ENCODE measurements at places on chromosomes 16 and 17.

- no peak for DNase-seq
These were observed 11.0 kb upstream of the SEC14L1 start for GRCh38 chr17:77129568-77130301.

GRCh38 chr16:57256601-57257395 is 11.7 kb downstream of the ARL2BP start:
- no peak for DNase-seq

GRCh38 chr17:79463421-79464317 is 147.2 kb downstream of the RBFOX3 start:
- DNase-seq = no peak

- no peak for DNase-seq
These were observed 27.1 kb upstream of the CRYBA1 start for GRCh38 chr17:29219378-29220047.

- DNase-seq = no peak
These were observed 114.0 kb downstream of the ZNF778 start for GRCh38 chr16:89331371-89332109.

GRCh38 chr17:45371414-45372324 is 54.8 kb upstream of the MAP3K14 start:
- DNase-seq = no peak

DNA sequence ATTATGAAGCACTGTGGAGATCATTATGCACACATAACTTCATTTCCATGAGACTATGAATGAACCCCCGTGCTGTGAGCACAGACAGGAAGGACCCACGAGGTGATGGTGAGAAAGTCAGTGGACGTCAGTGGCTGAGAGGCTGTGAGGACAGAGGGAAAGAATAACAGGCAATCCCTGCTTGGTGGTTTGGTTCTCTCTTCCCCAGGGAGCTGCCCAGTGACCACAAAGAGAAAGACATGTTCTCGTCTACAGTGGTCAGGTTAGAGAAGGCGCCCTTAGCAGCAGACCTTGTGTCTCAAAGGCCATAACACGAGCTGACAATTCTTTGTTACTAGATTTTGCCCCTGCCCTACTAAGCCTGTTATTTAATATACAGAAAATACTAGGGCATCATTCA is 609.2 kb downstream of the TOX3 start:
- no peak for DNase-seq

DNA sequence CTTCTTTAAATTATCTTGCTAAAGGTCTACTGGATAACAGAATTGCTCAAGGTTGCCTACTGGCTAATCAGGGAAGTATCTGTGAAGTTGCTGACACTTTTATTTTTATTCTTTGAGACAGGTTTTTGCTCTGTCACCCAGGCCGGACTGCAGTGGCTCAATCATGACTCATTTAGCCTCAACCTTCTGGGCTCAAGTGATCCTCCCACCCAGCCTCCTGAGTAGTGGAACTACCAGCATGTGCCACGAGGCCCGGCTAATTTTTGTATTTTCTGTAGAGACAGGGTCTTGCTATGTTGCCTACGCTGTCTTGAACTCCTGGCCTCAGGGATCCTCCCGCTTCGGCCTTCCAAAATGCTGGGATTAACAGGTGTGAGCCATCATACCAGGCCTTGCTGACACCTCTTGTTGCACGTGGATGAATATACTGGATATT is 43.1 kb downstream of the GLG1 start:
- no peak for DNase-seq

DNA sequence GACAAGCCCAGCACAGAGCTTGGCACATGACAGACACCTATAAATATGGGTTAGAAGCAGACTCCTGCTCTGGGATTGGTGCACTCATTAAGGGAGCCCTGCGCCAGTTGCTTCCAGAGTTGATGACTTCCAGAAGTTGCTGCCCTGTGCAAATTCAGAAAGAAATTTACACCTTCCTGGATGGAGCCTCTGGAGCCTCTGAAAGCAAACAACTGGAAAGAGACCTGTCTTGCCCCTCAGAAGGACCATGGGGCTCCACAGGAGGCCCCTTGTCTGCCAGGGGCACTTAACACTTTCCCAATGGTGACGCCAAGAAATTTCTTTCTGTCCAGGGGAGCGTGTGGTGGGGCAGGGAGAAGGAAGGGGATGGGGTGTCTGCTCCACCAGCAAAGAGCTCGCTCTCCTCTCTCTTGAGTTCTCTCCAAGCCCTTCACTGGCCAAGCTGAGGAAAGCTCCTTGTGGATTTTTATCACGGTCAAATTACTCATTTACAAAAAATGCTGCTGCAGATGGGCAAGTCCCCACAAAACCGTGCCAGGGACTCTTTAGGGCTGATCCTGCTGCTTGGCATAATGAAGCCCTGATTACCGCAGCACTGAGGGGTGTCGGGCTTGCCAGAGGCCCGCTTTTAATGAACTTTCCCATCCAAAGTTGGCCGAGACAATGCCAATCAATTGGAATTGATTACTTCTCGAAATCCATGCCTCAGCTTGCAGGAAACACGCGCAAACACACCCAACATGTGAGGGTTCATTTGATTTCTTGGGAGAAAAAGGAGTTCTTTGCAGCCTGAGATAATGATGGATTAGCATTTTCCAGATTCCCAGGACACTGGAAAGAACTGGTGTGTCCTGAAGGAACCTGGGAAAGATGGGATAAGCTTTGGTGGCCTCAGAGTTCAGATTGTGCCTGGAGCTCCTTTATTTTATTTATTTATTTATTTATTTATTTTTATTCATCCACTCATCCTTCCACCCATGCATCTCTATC is 583.6 kb upstream of the CDH5 start:
- DNase-seq = no peak

- no peak for DNase-seq
These were observed 282.0 kb downstream of the BCAS3 start for GRCh38 chr17:60959696-60960095.

DNA sequence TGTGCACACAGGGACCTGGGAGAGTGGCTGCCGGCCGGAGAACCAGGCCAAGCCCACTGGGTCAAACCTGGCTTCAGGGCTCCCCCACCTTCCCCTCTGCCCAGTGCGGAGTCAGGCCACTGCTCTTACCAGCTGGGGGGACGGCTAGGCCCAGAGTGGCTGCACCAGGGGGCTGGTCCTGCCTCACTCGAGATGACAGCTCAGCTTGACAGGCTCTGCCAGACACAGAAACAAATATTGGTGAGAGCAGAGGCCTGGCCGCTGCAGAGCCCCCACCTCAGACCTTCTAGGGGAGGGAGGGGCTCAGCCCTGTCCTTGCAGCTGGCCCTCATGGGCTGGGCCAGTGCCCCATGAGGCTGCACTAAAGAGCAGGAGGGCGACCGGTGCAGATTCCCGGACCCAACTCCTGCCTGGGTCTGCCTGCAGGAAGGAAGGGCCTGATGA is 4.5 kb downstream of the NUDT16L1 start:
- no peak for DNase-seq

- DNase-seq = no peak
These were observed 47.3 kb upstream of the IL34 start for GRCh38 chr16:70598937-70599503.

DNA sequence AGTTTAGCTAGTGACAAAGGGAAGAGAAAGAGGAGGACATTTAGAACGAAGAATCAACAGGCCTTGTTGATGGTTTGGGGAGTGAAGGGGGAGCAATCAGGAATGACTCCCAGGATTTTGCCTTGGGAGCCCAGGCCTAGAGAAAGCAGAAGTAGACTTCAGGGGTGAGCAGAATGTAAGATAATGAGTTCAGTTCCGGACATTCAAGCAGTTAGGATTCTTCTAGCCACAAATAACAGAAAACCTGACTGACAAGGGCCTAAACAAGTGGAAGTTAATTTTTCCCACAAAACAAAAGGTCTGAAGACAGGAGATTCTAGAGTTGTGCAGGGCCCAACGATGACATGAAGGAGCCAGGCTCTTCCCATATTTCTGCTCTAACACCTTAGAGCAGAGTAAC is 45.9 kb downstream of the SKAP1 start:
- no peak for DNase-seq

DNA sequence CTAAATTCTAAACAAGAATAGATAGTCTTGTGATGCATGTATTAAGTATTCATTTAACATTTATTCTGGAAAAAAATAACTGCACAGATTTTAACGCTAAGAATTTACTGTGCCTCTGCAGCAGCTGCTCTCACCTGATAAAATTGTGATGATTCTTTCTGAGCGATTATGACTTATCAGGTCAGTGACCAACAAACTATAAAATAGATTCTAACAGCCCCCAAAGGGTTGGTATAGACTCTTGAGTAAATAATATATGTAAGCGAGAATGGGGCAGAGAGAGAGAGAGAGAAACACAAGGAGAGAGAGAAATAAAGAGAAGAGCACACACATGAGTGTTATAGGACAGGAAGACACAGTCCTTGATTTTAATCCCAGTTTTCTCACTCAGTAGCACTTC is 144.4 kb downstream of the SNX11 start:
- no peak for DNase-seq

- DNase-seq = no peak
These were observed 5.8 kb downstream of the GPT2 start for GRCh38 chr16:46889942-46890300.

DNA sequence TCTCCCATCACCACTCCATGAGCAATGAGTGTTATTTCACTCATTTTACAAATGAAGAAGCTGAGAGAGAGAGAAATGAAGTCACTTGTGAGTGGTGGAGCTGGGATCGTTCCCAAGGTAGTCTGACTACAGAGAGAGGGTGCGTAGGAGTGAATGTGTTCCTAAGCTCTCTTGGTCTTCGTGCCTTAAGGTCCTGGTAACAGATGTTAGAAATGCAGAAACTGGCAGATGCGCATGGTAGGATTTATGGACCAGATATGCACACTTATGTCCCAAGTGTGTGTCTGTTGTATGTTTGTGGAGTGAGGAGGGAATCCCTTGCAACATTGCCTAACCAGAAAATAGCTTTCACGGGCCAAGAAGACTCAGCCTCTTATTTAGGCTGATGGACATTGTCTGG is 93.2 kb upstream of the ZNF469 start:
- DNase-seq = no peak

- no peak for DNase-seq
These were observed 253.9 kb downstream of the SEC14L1 start for GRCh38 chr17:77394540-77395295.

DNA sequence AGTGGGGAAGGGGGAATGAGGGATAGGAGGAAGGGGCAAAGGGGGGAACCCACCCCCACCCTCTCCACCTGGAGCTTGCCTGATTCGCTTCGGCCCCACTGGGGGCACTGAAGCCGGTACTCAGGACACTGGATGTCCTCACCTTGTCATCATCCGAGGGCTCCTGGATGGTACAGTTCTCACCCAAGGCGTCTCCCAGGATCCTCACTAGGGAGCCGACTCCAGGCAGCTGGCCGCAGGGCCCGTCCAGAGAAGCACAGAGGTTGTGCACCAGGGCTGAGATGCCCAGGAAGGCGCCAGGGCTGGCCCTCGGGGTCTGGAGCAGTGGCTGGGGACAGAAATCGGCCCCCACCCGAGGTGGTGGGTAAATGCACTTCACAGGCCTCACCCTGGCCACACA is 92.3 kb downstream of the LITAF start:
- DNase-seq = no peak

GRCh38 chr17:73938706-73939105 is 264.8 kb upstream of the RPL38 start:
- DNase-seq = no peak

DNA sequence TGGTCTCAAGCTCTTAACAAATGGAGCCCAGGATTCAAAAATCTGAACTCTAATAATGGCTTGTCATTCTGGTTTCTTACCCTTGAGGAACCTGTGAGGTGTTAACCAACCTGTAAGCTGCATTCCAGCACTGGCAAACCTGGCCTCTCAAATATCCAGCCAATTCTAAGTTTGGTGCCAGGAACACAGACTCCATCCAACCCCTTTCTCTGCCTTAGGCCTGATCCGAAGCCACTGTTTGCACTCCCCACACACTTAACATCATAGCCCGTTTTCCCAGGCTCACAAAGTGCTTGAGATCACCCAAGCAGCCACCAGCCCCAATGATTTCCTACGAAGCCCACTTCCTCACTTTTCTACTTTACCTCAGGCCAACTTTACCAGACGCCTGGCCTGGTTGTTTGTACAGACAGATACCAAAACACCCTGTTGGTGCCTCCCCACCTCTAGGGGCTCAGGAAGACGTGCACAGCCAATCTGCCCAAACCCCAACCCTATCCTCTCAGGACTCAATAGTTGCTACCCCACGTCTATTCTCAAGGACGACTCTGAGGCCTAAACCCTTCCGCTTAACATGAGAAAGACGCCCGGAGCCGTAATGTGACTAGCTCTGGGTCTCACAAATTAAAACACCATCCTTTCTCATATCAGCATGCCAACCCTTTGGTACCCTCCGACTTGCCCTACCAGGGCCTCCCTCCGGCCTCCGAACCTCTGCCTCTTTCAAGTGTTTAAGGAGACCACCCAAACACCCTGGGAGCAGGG is 3.2 kb upstream of the PER1 start:
- DNase-seq = no peak

GRCh38 chr17:7014995-7015958 is 2.9 kb downstream of the RNASEK start:
- no peak for DNase-seq

- DNase-seq = no peak
These were observed 260.2 kb upstream of the N4BP1 start for GRCh38 chr16:48870141-48870540.

DNA sequence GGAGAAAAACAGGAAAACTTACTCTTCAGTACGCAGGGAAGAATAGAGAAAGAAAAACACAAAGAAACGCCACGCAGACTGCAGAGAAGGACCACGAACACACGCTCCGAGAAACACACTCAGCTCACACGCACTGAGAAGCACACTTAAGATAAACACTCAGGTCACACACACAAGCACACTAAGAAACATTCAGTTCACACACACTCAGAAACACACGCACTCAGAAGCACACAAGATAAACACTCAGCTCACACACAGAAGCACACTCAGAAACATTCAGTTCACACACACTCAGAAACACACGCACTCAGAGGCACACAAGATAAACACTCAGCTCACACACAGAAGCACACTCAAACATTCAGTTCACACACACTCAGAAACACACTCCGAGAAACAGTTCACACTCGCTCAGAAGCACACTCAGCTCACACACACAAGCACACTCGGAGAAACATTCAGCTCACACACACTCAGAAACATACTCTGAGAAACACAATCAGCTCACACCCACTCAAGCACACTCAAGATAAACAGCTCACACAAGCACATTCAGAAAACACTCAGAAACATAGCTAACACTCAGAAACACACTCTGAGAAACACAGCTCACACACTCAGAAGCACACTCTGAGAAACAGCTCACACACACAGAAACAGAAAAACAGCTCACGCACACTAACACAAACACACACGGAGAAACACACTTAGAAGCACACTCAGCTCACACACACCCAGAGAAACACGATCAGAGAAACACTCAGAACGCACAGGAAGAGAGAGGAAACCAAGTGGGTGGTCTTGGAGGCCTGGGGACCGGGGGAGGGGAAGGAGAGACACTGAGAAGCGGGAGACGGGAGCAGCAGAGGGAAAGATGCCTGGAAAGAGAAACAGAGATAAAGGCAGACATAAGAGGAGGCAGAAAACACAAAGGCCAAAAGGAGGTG is 908 bp downstream of the TMEM98 start:
- no peak for DNase-seq

- no peak for DNase-seq
These were observed 96.6 kb downstream of the MRM1 start for GRCh38 chr17:36697903-36698530.

GRCh38 chr17:28328325-28328724 is 6.9 kb downstream of the IFT20 start:
- no peak for DNase-seq

Measured in cortex of kidney (tissue), 1 donor.